Naive thymus-derived CD8-positive, alpha-beta T cell (primary cell): ENCODE measurements at places on chromosomes 1 and 21. TPM values are rescaled to one million over a fixed set of nuclear protein-coding genes. Genes with fewer than 3 reads are reported as not detected.

The IGFN1 gene
- not detected for polyA plus RNA-seq

The LMX1A gene
- polyA plus RNA-seq = not detected

The PKLR gene
- not detected for polyA plus RNA-seq

The SPRR2F gene
- polyA plus RNA-seq = not detected

The CRNN gene
- not detected for polyA plus RNA-seq

The RNU5D-1 gene
- not detected for polyA plus RNA-seq

The CNR2 gene
- polyA plus RNA-seq = 0.05 TPM

The CELA2A gene
- not detected for polyA plus RNA-seq

The ADAMTS4 gene
- polyA plus RNA-seq = 0.34 TPM

The FCER1G gene
- polyA plus RNA-seq = 107 TPM

The CITED4 gene
- polyA plus RNA-seq = 45.4 TPM
